ENCODE measurements at places on chromosomes 16 and 17.

GRCh38 chr17:55996826-55997225 lies 156.4 kb upstream of the ANKFN1 start:
- no peak for DNase-seq

GRCh38 chr17:49249890-49250522 lies 19.4 kb upstream of the PHOSPHO1 start:
- DNase-seq: no peak

GRCh38 chr17:60554377-60554788 lies 28.3 kb upstream of the APPBP2 start:
- no peak for DNase-seq

- DNase-seq: no peak
These were observed 5.9 kb upstream of the ARMC7 start for GRCh38 chr17:75103601-75104554.

DNA sequence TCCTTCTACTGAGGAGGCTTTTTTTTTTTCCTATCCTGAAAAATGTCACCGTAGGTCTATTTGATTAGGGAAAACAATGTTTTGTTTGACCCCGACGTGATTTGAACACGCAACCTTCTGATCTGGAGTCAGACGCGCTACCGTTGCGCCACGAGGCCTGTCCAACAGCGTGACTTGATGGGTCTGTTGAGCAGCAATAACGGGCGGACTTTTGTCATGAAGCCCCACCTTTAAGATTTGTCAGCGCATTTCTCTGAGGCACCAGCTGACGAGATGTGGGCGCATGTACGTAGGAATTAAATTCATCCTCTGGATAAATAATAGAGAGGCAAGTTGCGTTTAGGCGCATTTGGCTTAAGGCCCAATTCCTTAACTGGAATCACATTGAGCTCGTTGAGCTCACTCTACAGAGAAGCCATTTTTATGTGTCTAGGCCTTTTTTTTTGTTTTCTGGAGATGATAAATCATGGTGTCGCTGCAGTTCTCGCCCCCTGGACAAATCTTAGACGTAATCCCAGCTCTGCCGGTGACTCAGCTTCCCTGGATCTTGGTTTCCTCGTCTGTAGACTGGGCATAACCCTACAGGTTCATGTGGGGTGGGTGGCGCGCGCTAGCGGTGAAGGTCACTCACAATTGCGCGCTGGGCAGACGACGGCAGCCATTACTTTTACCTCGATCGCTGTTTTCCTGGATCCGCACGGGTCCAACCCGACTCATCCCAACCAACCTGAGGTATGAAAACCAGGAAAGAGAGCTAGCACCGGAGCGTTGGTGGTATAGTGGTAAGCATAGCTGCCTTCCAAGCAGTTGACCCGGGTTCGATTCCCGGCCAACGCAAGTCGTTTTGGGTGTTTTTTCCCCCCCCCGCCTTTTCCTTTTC lies 10.6 kb upstream of the AURKB start:
- DNase-seq: peak; percentile 70

DNA sequence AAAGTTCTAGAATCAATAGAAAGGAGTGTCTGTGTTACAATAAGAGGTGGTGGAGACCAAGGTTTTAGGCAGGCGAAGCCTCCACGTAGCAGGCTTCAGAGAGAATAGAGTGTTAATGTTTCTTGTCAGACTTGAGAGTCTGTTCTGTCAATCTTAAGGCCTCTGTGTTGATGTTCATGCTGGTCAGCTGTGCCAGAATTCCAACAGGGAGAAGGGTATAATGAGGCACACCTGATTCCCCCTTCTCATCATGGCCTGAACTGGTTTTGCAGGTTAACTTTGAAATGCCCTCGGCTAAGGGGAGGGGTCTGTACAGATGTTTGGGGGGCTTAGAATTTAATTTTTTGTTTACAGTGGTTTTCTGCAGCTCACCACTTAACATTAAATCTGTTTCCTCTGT lies 46.0 kb downstream of the RNF112 start:
- DNase-seq: no peak

- no peak for DNase-seq
These were observed at the start of gene GSE1 for GRCh38 chr16:85612801-85613603. GSE1 (plus strand) TSS chr16:85613322; CDS start chr16:85613392, 70 bp downstream.

- DNase-seq: peak; percentile 73
These were observed 32.3 kb downstream of the RAP1GAP2 start for GRCh38 chr17:2828397-2829038.

DNA sequence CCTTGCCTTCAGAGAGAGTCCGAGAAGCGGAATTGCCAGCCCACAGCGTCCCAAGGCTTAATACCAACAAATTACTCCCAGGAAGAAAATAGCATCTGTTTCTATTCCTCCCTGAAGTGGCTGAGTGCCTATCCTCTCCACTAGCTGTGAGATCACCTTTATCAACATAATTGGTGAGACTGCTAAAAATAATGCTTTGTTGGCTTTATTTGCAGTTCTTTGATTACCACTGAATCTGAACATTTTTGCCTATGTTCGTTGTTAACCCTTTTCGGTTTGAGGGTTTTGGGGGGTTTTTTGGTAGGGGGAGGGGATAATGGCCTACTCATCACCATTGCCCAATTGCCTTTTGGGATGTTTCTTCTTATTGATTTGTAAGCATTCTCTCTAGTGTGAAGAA lies 31.0 kb downstream of the MMP15 start:
- no peak for DNase-seq

DNA sequence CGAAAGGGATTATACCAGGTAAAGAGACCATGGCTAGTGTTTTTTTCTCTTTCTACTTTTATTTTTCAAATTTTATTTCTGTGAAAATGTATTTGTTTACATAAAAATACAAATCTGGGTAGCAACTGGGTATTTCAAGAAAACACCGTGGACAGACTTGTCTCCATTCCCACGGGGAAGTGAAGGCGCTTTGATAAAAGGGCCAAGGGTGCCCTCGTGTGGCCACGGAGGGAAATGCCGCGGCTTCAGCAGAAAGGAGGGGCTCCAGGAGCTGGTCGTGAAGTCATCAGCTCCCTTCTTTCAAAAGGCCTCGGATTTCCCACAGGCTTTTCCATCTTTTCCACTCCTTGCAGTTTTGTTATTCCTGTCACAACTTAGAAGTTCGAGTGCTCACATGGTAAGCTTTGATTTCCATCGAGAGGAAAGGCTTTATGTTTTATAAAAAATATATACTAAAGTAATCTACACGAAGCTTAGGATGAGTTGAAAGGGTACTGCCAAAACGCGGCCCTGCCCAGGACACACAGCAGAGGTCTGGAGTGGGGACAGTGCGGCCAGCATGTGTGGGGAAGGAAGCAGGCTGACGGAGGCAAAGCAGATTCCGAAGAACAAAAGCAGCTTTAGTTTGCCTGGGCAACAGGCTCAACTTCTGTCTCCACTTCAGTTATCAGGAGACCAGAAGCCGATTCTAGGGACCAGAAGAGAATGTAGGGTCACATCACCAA lies 15.3 kb upstream of the MNT start:
- peak; percentile 74 for DNase-seq

DNA sequence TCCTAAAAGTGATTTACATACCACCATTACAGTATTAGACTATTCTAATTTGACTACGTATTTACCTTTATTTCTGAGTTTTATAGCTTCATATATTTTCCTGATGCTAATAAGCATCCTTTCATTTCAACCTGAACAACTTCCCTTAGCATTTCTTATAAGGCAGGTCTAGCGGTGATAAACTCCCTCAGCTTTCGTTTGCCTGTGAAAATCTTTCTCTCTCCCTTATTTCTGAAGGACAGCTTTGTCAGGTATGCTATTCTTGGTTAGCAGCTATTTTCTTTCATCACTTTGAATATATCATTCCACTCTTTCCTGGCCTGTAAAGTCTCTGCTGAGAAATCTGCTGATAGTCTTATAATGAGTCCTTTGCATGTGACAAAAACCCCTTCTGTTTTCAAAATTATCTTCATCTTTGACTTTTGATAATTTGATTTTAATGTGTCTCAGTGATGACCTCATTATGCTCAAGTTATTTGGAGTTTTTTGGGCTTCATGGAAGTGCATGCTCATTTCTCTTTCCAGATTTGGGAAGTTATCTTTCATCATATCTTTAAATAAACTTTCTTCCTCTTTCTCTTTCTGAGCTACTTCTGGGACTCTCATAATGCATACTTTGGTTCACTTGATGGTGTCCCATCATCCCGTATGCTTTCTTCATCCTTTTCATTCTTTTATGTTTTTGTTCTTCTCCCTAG lies 285.4 kb upstream of the PMFBP1 start:
- no peak for DNase-seq

- DNase-seq: peak; percentile 17
These were observed 13.5 kb upstream of the DHRS13 start for GRCh38 chr17:28916302-28916934.

DNA sequence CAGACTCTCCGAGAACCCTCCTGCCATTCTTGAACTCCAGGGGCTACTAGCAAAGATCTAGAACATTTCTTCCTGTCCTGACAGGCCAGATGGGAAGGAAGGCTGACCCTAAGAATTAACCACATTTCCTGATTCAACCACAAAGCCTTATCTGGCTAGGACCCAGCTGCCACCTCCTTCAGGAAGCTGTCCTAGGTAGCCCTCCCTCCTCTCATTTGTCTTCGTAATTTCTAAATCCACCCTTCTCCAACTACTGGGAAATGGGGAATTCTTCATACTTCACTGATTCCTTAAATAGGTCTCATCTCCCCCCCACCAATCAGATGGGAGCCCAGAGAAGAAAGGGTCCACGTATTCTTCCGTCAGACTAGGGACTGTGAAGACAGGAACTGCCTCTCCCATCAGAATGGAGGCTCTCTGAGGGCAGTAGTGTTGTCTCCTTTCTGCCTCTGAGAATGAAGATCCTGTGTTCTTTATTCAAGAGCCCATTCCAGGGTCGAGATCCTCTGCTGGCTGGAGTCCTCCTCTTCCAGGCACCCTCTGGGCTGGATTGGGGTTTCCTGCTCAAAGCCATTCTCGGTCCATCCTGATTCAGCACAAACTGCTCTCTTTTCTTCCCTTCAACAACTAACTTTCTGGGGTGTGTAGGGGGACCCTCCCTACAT lies 2.1 kb downstream of the SAMD14 start:
- DNase-seq: no peak

GRCh38 chr17:21525464-21526130 lies 149.4 kb downstream of the KCNJ12 start:
- DNase-seq: no peak

DNA sequence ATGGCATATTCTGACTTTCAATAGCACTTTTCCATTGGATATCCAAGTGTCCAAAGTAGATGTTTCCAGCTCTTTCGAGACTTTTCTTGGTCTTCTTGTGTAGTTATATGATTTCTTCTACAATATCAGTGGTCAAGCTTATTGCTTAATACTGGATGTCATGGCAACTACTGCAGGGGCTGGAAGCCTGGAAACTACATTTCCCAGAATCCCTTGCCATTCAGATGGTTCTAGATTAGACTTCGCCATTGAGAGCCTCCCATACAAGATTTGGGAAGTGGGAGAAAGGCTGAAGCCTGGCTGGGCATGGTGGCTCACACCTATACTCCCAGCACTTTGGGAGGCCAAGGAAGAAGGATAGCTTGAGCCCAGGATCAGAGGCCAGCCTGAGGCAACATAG lies 153.6 kb downstream of the C16orf95 start:
- no peak for DNase-seq

DNA sequence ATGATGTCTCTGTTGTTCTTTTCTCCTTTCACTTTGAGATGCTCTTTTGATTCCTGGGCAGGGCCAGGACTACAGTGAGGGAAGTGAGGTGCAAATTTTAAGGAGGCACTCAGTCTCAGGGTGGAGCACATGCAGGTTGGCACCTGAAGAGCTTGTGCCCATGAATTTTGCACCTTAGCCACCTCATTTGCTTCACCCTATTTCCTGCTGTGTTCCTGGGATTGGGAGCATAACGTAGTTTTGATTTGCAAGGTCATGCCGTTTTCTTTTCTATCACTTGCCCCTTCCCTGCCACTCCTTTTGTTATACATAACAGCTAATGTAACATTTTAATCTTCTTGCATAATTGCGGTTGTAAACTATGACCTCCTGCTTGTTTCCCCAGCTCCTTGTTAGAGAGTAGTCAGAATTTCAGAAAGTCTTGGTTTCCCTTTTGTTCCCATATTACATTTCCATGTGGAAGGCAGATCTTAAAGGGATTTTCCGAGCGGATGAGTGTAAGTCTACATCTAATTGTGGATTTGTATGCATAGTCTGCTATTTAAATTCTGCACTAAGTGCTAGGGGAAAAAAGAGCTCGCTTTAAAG lies 9.8 kb downstream of the PMFBP1 start:
- DNase-seq: no peak

GRCh38 chr16:72149676-72150464 lies 22.1 kb downstream of the PMFBP1 start:
- no peak for DNase-seq

DNA sequence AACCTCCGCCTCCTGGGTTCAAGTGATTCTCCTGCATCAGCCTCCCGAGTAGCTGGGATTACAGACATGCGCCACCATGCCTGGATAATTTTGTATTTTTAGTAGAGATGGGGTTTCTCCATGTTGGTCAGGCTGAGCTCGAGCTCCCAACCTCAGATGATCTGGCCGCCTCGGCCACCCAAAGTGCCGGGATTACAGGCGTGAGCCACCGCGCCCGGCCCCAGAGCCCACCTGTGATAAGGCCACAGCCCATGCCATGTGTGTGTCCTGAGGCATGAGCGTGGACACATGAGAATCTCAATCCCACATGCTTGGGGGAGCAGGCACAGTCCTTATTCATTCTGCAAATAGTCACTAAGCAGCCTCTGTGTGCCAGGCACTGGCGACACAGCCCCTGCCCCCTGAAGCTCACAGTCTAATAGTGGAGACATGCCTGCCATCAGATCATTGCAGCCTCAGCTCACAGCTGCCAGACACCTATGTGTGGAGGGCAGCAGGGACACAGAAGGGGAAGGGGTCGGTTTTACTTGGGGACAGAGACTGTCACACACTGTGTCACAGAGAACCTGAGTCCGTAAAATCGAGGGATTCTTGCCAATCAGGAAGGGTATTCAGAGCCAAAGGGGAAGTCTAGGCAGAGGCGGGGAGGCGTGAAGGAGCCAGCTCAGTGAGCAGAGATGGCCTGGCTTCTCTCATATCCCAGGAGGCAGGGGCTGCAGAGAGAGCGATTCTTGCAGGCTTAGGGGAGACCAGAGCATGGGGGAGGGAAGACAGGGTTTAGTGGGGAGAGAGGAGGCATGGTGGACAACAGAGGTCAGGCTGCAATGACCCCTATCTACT lies 9.4 kb upstream of the ABCC3 start:
- DNase-seq: no peak

- DNase-seq: no peak
These were observed 90.8 kb downstream of the SDR42E1 start for GRCh38 chr16:81920498-81920897.

DNA sequence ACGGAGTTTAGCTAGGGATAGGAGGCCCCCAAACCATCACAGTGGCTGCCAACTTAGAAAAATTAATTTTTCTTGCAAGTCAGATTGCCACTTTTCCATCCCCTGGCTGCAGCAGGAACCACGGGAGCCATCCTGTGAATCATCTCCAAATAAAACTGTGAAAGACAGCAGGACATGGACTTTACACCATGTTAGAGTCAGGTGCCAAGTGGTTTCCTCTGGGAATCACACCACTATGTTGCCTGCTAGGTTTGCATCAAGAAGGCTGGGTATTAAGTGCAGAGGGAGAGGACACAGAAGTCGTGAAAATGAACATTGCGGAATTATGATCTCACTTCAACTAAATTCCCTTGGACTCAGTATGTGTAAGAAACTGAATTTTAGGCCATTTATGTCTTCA lies 471.3 kb upstream of the GOT2 start:
- no peak for DNase-seq

GRCh38 chr16:57473176-57473840 lies 10.8 kb downstream of the POLR2C start:
- DNase-seq: no peak

Measured in stimulated activated CD4-positive, alpha-beta T cell treated with anti-CD3 and anti-CD28 coated beads, Interleukin-15, amount 100 ng/mL, for 1 hour (primary cell).